ENCODE measurements at places on chromosomes 7 and 10.

DNA sequence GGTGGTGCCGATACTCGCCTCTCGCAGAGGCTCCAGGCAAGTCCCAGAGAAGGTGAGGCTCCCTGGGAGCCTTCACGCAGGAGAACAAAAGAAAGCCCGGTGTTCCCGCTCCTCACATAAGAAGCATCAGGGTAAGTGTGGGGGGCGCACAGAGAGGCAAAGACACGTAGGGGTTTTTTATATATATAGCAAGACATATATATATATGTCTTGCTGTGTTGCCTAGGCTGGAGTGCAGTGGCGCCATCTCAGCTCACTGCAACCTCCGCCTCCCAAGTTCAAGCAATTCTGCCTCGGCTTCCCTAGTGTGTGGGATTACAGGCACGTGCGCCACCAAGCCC is 61.3 kb downstream of the PDIA4 start:
- no peak for DNase-seq

- DNase-seq: no peak
Observed at GRCh38 chr7:38502289-38502688, 128.9 kb downstream of the AMPH start.

- no peak for DNase-seq
Observed at GRCh38 chr10:19491166-19491565, 325.1 kb upstream of the PLXDC2 start.

- no peak for DNase-seq
Observed at GRCh38 chr7:130272381-130273080, 5.9 kb downstream of the CPA2 start.

DNA sequence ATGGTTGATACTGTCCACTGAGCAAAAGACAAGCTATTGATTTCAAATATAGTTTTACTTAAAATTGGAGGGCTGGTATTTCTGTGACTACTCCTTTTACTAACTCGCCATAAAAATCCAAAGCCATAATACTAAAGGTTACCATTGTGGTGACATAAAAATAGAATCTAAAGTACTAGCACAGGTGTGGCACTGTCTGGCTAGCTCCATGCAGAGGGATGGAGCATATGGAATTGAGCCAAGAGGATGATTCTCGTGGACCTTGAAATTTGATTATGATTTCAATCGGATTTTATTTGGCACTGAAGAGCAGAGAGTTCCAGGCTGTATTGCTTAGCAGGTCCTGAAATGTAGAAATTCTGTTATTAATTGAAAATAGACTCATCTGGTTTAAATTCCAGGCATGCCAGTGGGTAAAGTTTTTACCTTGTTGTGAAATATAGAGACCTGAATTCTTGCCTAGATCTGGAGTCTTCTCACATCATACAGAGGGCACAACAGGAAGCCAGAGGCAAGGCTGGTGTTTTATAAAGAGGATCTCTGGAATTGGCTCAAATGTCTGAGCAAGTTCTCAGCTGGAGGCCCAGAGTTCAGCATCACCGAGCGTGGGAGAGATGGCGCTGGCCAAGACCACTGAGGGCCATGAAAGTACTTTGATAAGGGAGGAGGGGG is 29.9 kb upstream of the DLD start:
- DNase-seq: no peak

- DNase-seq: no peak
Observed at GRCh38 chr7:95002775-95003174, 95.4 kb downstream of the PPP1R9A start.

- no peak for DNase-seq
Observed at GRCh38 chr10:122974023-122974422, 6.2 kb upstream of the PSTK start.

All from activated CD4-positive, alpha-beta T cell treated with anti-CD3 and anti-CD28 coated beads for 1 hour (primary cell).